ENCODE measurements at places on chromosomes 7 and 10.

GRCh38 chr10:59265141-59265540, 88.7 kb downstream of the PHYHIPL start:
- DNase-seq = no peak

DNA sequence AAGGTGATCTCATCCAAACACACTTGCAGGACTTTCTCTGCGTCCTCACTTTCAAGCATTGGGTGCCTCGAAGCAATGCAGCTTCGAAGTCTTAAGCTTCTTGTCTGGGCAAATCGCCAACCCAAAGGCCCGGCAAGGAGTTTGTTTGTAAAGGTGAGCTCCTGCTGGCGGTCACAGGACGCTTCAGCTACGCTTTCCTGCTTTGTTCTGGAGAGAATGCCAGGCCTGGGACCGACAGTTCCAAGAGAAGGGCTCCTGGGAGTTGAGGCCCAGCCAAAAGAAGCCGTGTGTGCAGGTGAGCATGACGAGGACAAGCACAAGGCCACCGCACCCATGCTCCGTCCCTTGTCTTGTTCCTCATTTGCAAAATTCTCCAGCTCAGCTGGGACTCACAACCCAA, 106.6 kb upstream of the DOCK1 start:
- DNase-seq = no peak

DNA sequence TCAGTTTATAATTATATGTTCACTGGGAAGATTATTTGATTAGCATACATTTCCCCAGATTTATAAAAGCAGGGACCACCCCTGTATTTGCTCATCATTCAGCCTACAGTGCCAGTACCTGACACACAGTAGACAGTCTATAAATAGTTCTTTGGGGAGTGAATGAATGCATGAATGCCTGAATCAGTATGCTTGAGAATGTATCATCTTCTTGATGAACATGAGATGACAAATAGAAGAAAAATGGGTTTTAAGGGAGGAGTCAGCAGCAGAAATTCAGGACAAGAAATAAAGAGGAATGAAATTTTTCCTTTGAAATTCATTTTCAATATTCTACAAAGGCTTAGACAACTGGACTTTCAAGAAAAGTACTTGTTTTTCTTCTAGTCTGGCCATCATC, 295.8 kb upstream of the LRRTM3 start:
- DNase-seq = no peak

DNA sequence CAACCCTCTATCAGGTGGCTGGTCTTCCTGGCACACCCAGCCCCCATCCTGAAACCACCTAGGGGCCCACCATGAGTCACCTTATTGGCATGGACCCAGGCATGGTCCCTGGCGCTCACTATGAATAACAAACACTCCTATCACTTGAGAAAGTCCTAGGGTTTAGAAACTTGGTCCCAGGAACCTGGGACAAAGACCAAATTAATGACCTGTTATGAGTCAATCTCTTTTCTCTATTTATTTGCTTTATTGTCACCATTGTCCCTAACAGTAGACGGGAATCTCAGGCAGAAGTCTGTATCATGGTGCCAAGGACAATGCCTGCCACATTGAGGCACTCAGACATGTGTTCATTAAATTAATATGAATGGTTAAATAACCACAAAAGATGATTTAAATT, 599.6 kb upstream of the C7orf33 start:
- DNase-seq = no peak
